ENCODE measurements at places on chromosomes 11 and 22.

- no peak for DNase-seq
Observed at GRCh38 chr22:19111140-19111539, 11.1 kb downstream of the DGCR2 start.

- no peak for DNase-seq
Observed at GRCh38 chr11:15157181-15157580, 42.5 kb downstream of the INSC start.

DNA sequence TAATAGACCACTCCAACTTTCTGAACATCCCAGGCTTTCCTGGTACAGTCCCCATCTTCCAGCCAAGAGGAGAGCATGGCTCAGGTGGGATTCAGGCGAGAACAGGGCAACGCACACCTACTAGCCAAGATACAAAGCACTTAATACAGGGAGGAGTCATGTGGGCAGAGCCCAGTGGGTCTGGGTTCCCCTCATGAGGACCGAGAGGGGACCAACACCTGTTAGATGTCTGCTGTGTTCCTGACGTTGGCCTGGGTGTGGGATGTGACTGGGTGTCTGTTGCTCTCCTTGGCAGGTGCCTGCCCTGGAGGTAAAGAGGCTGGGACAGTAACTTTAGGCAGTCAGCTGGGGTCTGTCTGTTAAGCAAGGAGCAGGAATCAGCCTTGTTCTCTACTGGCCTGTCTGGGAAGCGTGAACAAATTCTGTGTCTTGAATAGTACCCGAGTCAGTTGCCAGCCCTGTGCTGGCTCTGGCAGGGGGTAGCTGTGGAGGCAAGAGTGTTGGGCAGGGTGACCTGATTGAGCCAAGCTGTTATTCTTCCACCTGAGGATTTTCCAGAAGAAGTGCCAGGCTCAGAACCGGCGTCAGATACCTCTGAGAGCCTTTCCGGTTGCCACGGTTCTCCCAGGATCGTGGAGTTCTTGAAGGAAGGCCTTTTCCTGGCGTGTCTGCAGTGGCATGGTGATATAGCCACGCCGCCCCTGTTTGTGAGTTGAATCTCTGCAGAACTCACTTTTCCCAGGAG is 56.3 kb downstream of the BCR start:
- DNase-seq, result no peak

DNA sequence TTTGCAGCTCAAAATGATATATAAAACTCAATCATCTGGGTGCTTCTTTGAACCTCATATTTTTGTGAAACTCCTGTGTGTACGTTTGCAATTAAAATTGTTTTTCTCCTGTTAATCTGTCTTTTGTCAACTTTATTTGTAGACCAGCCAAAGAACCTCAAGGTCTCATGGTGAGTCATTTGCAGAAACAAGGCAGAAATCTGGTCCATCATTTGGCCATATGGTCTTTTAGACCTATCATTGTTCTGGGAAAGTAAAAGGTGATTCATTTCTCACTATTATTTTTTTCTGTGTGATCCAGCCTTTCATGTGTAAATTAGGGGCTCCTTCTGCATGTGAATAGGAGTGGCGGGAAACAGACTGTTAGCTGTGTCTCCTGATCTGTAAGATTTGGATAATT is 399.1 kb upstream of the DDI1 start:
- DNase-seq, result no peak

DNA sequence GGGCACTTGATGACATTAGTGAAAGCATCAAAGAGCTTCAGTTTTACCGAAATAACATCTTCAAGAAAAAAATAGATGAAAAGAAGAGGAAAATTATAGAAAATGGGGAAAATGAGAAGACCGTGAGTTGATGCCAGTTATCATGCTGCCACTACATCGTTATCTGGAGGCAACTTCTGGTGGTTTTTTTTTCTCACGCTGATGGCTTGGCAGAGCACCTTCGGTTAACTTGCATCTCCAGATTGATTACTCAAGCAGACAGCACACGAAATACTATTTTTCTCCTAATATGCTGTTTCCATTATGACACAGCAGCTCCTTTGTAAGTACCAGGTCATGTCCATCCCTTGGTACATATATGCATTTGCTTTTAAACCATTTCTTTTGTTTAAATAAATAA is 10.6 kb downstream of the REXO2 start:
- DNase-seq, result no peak

DNA sequence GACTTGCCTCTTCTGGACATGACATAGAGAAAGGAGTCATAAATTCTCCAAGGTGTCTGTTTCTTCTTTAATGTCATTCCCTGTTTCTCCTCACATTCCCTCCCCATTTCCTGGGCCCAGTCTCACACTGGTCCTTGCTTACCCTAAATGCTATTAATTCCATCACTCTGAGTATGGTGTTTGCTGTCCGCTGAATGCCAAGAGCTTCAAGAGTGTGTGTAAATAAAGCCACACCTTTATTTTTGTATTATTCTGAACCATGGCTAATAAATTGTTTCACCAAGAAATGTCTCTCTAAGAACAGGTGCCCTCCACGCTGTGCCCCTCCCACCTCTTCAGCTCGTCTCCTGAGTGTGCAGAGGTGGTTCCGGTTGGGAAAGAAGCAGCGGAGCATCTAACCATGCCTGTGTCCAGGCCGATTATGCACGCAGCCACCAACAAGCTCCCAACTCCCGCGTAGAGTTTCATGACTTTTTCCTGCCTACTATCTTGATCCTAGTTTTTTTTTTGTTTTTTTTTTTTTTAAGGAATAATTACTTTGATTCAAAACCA is 8.6 kb downstream of the TMEM121B start:
- no peak for DNase-seq

DNA sequence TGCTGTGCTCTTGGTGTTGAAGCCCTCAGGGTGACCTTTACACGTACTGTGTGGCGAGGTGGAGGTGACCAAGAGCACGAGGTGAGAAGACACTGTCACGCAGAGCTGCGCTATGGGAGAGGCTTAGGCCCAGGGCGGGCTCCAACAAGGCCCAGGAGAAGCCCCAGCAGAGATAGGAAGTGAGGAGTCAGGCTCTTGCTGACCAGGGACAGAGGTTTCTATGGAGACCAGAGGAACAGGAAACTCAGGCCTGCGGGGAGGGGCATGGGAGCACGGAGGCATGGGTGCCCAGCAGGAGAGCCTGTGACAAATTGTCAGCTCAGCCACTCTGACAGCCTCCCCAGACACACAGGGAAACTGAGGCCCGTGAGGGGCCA is 15.8 kb downstream of the DGKZ start:
- DNase-seq, result no peak

- DNase-seq, result no peak
Observed at GRCh38 chr11:116262370-116262769, 510.4 kb downstream of the BUD13 start.

DNA sequence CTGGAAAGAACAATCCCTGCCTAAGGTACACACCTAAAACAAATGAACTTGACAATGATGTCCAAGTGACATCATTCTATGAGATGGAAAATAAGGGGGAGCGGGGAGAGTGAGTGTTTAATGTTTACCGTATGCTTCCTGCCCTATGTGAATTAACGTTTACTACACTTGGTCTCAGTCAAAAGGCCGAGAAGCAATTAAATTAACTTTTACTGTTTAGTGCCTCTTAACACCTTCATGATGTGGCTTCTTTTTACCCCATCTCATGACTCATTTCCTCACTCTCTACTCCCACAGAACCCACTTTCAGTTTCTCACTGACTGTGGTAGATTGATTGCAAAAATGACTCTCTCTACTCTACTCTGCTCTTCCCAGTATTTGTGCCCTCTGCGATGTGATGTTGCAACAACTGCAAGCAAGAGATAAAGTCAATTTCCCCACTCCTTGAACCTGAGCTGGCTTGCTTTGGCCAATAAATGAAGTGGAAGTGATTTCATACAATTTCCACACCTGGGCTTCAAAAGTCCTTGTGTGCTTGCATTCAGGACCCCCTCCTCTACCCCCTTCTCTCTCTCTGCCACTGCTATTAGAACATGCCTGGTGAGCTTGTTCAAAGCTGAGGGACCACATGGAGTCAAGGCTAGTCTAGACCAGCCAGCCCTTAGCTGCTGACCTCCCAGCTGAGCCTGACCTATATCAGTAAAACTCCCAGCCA is 11.6 kb upstream of the ALKBH3 start:
- peak; percentile 89 for DNase-seq

GRCh38 chr22:27533105-27533745 is 268.3 kb downstream of the MN1 start:
- DNase-seq, result no peak

GRCh38 chr11:61417670-61418069 is 12.1 kb downstream of the CPSF7 start:
- DNase-seq, result no peak

DNA sequence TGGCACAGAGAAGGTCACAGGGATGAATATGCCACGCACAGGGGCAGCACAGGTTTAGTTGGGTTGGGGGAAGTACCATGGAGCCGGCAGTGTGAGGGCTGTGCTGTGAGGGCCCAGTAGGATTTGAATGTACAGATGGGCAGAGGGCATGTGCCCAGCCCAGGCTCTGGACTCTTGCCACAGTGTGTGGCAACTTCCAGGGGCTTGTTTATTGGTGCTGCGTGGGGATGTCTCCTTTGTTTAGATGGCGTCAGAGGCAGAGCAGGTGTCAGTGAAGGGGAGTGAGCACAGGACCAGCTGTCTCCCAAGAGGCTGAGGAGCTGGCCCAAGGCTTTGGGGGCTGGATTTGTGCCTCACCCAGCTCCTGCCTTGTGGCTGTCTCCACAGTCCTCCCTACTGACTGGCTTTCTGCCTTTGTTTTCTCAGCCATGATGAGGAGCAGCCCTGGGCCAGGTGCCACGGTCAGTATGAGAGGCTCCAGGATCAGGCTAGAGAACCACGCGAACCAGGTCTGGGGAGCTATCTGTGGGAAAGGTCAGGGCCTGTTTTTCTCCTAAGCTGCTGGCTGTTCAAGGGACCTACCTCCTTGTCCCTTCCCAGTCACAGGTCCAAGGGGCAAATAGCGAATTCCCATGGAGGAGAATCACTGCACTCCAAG is 21.9 kb downstream of the SUN2 start:
- no peak for DNase-seq

DNA sequence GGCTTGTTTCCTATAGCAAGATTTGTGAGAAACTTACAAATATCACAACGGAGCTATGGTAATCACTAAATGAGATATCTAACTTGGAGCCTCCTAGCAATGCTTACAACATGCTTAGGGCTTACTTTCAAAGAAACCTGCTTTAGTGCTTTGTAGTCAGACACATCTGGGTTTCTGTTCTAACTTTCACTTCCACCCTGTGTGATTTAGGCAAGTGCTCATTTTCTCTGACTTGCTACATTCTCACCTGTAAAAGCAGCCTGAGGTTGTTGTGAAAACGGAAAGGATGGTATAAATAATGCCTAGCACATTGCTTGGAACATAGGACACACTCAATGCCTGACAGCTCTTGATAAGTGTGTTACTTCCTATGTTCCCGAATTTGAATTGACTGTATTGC is 45.6 kb downstream of the LRRC4C start:
- no peak for DNase-seq

- no peak for DNase-seq
Observed at GRCh38 chr22:19824212-19824925, 30.3 kb downstream of the GNB1L start.

GRCh38 chr11:94020777-94021481 is at the start of gene HEPHL1:
Gene HEPHL1, plus strand, starts transcription at chr11:94021354. Its CDS starts 15 bp downstream, at chr11:94021369.
- no peak for DNase-seq

DNA sequence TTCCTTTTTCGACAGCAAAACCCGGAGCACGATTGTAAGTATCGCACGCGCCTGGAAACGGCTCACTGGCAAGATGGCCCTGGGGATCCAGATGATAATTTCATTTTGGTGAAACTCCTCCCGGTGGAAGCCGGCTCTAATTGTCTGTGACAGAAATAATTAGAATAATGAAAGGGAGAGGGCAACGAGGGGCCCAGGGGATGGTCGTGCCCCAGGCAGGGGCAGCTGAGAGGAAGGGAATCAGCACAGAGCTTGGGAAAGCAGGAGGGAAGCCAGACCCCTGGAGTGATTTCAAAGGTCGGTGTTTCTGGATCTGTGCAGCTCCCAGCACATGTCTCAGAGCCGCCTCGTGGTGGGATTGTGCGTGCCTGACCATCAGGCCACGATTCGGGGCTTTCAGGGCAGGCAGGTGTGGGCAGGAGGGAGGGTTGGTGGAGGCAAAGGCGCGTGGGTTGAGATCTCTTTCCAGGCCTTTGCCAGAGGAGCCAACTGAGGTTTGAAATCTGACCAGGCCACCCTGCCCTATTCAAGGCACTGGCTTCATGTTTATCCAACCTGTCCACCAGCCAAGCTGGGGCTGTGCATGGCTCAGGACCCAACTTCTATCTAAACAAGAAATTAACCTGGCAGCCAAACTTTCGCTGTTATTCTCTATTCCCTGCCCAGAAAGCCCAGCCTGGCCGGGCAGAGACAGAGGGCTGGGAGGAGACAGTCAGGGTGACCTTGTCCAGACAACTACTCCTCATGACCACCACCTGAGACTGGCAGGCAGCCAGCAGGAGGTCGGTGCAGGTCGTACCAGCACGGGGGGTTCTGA is 27.8 kb downstream of the ANO1 start:
- DNase-seq, result no peak

DNA sequence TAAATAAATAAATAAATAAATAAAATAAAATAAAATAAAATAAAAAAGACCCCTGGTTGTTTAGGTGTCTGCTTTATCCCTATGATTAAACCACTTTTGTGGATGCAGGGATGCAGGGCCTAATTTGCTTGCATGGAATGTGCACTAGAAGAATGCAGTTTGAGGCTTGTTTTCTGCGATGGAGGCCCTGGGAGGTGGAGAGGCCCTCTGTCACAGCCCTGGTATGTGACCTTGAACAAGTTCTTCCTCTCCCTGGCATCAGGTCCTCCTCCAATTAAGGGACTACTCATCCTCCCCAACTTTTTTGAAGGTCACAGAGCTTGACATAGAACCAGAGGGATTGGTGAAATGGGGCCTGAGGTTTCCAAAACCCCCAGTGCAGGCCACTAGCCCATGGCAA is 22.7 kb downstream of the KCNJ4 start:
- no peak for DNase-seq

DNA sequence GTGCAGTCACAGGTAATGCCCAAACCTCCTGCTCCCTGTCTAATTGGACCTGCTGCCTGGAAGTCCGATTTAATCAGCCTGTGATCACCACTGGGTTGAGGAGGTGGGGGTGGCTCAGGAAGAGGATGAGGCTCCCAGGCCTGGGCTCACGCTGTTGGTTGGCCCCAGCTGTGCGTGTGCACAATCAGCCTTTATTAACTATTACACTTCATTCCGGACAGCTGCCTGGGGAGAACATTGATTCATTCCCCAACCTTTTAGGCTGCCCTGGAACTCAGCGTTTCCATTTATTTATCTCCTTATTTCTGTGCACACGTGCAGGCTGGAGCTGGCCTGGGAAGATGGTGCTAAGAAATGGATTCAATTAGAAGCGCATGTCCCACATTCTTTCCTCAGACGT is 123.4 kb downstream of the DSCAML1 start:
- DNase-seq, result no peak

DNA sequence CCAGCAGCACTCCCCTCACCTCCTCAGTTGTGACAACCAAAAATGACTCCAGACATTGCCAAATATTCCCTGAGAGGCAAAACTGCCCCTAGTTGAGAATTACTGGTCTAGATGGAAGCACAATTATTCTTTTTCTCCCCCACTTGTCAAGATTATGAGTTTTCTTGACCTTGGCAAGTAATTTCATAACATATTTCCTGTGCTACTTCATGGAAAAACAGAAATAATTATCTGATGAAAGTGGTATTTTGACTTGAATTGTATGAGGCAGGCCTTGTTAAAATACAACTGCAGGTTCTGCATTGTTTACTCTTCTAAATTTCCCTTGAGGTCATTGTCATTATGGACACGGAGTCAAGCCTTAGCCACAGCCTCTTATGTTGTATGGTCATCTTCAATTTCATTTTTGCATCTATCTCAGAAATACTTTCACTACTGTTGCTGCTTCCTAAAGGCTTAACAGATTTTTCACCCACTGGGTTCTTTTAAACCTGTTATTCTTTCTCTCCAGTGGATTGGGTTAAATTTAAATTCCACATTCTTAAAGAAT is 32.2 kb upstream of the LDLRAD3 start:
- DNase-seq, result no peak

Data from T-helper 1 cell (primary cell).